ENCODE measurements at places on chromosomes 5 and 9. TPM values are rescaled to one million over a fixed set of nuclear protein-coding genes. Genes with fewer than 3 reads are reported as not detected.

PCDHA6 gene
- total RNA-seq: 0.64 TPM

DNA sequence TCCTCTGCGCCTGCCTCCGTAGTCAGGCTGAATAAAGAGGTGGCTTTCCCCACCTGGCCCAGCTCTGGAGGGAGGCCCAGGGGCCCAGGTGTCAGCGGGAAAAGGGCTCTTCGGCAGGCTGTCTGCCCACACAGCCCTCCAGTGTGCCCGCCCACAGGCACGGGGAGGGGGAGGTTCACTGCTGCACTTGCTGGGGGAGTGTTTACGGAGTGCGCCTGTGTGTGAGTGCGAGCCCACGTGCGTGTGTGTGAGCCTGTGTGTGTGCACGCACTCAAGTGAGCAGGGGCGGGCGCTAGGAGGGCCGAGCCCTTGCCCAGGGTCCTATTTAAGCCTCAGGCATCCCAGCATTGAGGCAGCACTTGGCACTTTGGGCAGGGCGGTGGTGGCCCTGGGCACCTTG, 10.9 kb downstream of the DNLZ start:
- peaks cover 4% of the 10 kb centered on the region for H3K36me3 ChIP-seq
- peak; percentile 81 for DNase-seq
- H3K4me1 ChIP-seq: no peaks in the 10 kb centered on the region
- no peaks in the 10 kb centered on the region for H3K27me3 ChIP-seq
- H3K27ac ChIP-seq: no peak overlapping the region

DNA sequence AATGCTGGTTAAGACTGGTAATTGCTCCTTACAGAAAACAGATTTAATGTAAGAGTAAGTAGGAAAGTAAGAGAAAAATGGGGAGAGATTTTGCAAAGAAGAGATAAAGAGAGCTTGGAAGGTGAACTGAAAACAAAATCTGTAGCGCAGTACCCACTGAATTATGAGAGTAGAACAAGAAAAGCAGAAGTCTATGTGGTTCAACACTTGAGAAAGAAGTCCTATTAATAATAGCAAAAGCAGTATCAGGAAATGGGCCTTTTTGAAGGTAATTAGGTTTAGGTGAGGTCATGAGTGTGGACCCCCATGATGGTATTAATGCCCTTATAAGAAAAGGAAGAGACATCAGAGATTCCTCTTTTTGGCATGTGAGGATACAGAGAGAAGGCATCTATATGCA, 460.6 kb downstream of the CETN3 start:
- no peak for DNase-seq
- H3K36me3 ChIP-seq: no peaks in the 10 kb centered on the region
- H3K27ac ChIP-seq: no peak overlapping the region
- H3K27me3 ChIP-seq: no peaks in the 10 kb centered on the region

DNA sequence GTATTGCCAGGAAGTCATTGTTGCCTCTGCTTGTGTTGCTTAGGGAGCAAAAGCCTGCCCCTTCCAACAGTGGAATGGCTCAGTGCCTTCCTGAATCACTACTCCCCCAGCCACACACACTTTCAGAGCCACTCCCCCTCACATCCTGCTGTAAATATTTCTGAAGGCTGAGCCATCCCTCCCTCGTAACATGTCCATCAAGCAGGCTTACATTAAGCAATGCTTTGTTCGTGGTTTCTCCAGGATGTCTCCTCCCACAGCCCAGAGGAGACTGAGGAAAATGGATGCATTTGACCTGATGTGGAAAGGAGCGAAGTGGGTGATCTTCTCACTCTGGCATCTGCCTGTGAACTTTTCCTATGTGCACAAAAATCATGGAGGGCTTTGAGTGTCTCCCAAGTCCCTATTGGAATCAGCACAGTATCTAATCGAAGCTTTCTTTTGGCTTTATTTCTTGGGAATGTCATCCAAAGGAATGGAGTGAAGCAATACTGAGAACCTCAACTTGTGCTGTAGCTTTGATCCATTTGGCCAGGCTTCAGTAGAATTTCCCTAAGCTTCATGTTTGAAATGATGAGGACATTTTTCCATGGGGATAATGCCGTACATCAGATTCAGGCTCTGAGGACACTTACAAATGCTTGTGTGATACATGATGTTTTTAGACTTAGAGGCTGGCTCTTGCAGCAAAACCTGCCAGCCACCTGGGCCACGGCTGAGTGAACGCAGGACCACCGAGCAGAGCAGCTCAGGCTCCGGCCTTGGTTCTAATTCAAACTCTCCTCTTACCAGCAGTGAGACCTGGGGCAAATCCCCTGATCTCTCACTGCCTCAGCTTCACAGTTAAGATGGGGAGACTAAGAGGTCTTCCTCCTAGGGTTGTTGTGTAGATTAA, 389.1 kb downstream of the ENC1 start:
- DNase-seq: no peak
- no peaks in the 10 kb centered on the region for H3K27me3 ChIP-seq
- H3K36me3 ChIP-seq: no peaks in the 10 kb centered on the region
- H3K4me1 ChIP-seq: peaks cover 7% of the 10 kb centered on the region

DNA sequence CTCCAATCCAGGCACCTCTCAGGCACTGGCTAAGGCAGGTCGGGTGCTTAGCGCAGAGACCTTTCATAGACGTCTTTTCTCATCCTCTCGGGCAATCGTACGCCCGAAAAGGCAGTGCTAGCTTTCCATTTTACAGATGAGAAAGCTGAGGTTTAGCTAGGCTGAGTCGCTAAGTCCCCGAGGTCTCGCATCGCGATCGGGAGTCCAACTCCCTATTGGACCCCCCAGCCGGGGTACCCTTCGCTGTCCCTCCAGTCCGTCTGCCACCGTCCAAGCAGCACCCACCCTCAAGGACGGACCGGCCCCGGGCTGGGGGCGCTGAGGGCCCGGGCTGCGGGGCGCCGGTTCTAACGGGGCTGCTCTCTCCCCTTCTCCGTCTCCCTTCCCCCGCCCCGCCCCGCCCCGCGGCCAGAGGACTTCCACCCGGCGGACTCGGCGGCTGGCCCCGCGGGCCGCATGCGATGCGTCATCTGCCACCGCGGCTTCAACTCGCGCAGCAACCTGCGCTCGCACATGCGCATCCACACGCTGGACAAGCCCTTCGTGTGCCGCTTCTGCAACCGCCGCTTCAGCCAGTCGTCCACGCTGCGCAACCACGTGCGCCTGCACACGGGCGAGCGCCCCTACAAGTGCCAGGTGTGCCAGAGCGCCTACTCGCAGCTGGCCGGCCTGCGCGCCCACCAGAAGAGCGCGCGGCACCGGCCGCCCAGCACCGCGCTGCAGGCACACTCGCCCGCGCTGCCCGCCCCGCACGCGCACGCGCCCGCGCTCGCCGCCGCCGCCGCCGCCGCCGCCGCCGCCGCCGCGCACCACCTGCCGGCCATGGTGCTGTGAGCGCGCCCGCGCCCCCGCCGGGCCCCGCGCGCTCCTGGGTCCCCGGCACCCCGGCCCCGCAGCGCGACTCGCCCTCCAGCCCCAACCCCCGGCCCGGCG, 12.5 kb upstream of the EXOSC2 start:
- no peak overlapping the region for H3K27ac ChIP-seq
- H3K4me1 ChIP-seq: peaks cover 11% of the 10 kb centered on the region
- DNase-seq: peak; percentile 92
- H3K36me3 ChIP-seq: no peaks in the 10 kb centered on the region
- H3K27me3 ChIP-seq: peaks cover 6% of the 10 kb centered on the region

OBP2B gene
- total RNA-seq: not detected

DNA sequence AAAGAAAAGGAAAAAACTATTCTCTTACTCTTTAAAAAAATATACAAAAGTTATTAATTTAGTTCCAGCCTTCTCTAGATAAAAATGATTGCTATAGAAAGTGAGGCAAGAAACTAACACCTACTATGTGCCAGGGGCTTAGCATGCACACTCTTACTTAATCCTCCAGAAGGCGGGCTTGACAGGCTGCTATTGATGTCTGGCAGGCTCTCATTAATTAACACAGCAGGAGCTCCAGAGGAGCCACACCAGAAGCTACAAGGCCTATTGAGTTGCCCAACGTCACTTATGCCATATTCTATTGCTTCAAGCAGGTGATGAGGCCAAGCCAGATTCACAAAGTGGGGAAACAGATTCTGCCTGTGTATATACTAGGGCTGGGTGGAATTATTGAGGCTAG, 54.6 kb upstream of the CLINT1 start:
- H3K27me3 ChIP-seq: no peaks in the 10 kb centered on the region
- DNase-seq: no peak
- H3K4me3 ChIP-seq: no peak overlapping the region
- H3K36me3 ChIP-seq: no peaks in the 10 kb centered on the region

GLRA1 gene
- total RNA-seq: not detected

GRCh38 chr5:140242890-140243585, 59.9 kb downstream of the PFDN1 start:
- no peak overlapping the region for H3K27ac ChIP-seq
- DNase-seq: no peak
- peaks cover 53% of the 10 kb centered on the region for H3K4me1 ChIP-seq
- no peaks in the 10 kb centered on the region for H3K27me3 ChIP-seq

- H3K27ac ChIP-seq: no peak overlapping the region
- no peaks in the 10 kb centered on the region for H3K27me3 ChIP-seq
- H3K4me1 ChIP-seq: no peaks in the 10 kb centered on the region
- no peak overlapping the region for H3K4me3 ChIP-seq
- DNase-seq: no peak
These were observed 36.3 kb upstream of the TRPM3 start for GRCh38 chr9:71157731-71158130.

GRCh38 chr9:133258061-133259015, 16.7 kb downstream of the ABO start:
- H3K4me3 ChIP-seq: no peak overlapping the region
- no peaks in the 10 kb centered on the region for H3K36me3 ChIP-seq
- peaks cover 1% of the 10 kb centered on the region for H3K4me1 ChIP-seq
- H3K27ac ChIP-seq: no peak overlapping the region
- DNase-seq: no peak

- DNase-seq: no peak
- H3K27me3 ChIP-seq: no peaks in the 10 kb centered on the region
- H3K27ac ChIP-seq: no peak overlapping the region
- H3K4me3 ChIP-seq: no peak overlapping the region
- H3K4me1 ChIP-seq: no peaks in the 10 kb centered on the region
These were observed 121.1 kb downstream of the CYLC2 start for GRCh38 chr9:103116246-103116645.

GRCh38 chr9:129726322-129727160, 26.3 kb downstream of the PTGES start:
- no peaks in the 10 kb centered on the region for H3K4me1 ChIP-seq
- H3K4me3 ChIP-seq: no peak overlapping the region
- H3K27ac ChIP-seq: no peak overlapping the region
- peaks cover 15% of the 10 kb centered on the region for H3K27me3 ChIP-seq
- peak; percentile 77 for DNase-seq

GLT6D1 gene
- not detected for total RNA-seq

AKNA gene
- 54.7 TPM for total RNA-seq

GRCh38 chr5:16618138-16618897, 1.5 kb upstream of the RETREG1 start:
- DNase-seq: no peak
- H3K4me1 ChIP-seq: peaks cover 8% of the 10 kb centered on the region
- no peak overlapping the region for H3K4me3 ChIP-seq
- H3K36me3 ChIP-seq: no peaks in the 10 kb centered on the region
- H3K27me3 ChIP-seq: no peaks in the 10 kb centered on the region

DNA sequence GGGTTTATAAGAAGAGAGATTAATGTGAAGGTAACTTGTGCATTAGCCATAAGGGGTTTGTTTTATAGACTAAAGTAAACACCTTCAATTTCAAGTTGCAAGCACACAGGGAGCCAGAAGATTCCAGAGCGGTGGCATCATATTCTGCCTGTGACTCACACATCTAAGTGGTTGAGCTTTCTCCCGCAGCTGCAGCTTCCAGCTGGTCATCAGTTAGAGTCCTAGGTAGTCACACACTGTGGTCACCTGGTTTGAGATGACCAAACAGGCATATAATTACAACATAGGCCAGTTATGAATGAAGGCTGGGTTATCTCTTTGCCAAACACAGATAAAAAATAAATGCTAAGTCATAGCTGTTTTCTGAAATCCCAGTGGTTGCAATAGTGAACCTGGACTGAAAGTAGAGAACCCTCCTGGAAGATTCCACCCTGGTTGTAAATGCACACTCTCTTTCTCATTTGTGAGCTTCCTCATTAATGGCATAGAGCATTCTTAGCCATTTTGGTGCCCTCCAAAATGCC, 171.3 kb downstream of the GDNF start:
- H3K36me3 ChIP-seq: no peaks in the 10 kb centered on the region
- peaks cover 17% of the 10 kb centered on the region for H3K4me1 ChIP-seq
- no peak for DNase-seq
- H3K4me3 ChIP-seq: no peak overlapping the region
- no peaks in the 10 kb centered on the region for H3K27me3 ChIP-seq

- H3K4me1 ChIP-seq: no peaks in the 10 kb centered on the region
- H3K27me3 ChIP-seq: no peaks in the 10 kb centered on the region
- H3K27ac ChIP-seq: no peak overlapping the region
- no peaks in the 10 kb centered on the region for H3K36me3 ChIP-seq
- DNase-seq: peak; percentile 67
These were observed 268.2 kb upstream of the TAS2R1 start for GRCh38 chr5:9898319-9898718.

- no peak for DNase-seq
- no peaks in the 10 kb centered on the region for H3K36me3 ChIP-seq
- no peak overlapping the region for H3K27ac ChIP-seq
- H3K27me3 ChIP-seq: no peaks in the 10 kb centered on the region
- no peak overlapping the region for H3K4me3 ChIP-seq
- H3K4me1 ChIP-seq: no peaks in the 10 kb centered on the region
These were observed 64.5 kb downstream of the STARD4 start for GRCh38 chr5:111447822-111448221.

PLAC8L1 gene
- not detected for total RNA-seq

DNA sequence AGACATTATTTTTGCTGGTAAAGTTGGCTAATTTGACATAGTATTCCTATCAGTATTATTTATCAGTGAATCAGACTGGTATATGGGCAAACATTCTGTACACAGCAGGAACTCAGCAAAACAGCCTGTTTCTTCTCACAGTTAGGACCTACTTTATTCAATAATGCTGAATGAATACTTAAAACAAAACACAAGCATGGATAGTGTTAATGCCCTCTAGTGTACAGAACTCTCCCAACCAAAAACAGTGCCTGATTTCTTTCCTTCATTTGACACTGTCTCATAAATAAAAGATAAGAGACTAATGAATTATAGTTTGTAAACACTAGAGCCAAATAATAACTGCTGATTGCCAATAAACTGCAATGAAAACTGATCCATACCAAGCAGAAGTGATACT, 1113.3 kb downstream of the PTPRD start:
- no peaks in the 10 kb centered on the region for H3K36me3 ChIP-seq
- H3K4me1 ChIP-seq: no peaks in the 10 kb centered on the region
- no peak for DNase-seq
- no peak overlapping the region for H3K4me3 ChIP-seq

- H3K4me1 ChIP-seq: no peaks in the 10 kb centered on the region
- H3K27me3 ChIP-seq: no peaks in the 10 kb centered on the region
- H3K4me3 ChIP-seq: no peak overlapping the region
- H3K27ac ChIP-seq: no peak overlapping the region
These were observed 168.1 kb downstream of the SNCAIP start for GRCh38 chr5:122480146-122480545.

GRCh38 chr5:72005671-72006070, 101.6 kb upstream of the MAP1B start:
- H3K27ac ChIP-seq: no peak overlapping the region
- no peak overlapping the region for H3K4me3 ChIP-seq
- H3K4me1 ChIP-seq: no peaks in the 10 kb centered on the region

INSL6 gene
- not detected for total RNA-seq

DCTN3 gene
- total RNA-seq: 59.3 TPM

TNPO1 gene
- 106 TPM for total RNA-seq

- H3K27ac ChIP-seq: no peak overlapping the region
- H3K27me3 ChIP-seq: no peaks in the 10 kb centered on the region
- no peak for DNase-seq
- H3K4me1 ChIP-seq: no peaks in the 10 kb centered on the region
- H3K36me3 ChIP-seq: no peaks in the 10 kb centered on the region
These were observed 354.1 kb upstream of the SLC30A5 start for GRCh38 chr5:68739752-68740151.

STARD4 gene
- 48.6 TPM for total RNA-seq

FOXD4L5 gene
- total RNA-seq: 0.41 TPM

MYOT gene
- total RNA-seq: not detected

All from upper lobe of right lung (tissue), 1 donor.